ENCODE measurements at places on chromosomes 13 and 19.

GRCh38 chr13:44116562-44117332 is 237.0 kb downstream of the LACC1 start:
- DNase-seq: no peak

GRCh38 chr19:53545271-53546065 is 7.5 kb downstream of the ZNF331 start:
- no peak for DNase-seq

DNA sequence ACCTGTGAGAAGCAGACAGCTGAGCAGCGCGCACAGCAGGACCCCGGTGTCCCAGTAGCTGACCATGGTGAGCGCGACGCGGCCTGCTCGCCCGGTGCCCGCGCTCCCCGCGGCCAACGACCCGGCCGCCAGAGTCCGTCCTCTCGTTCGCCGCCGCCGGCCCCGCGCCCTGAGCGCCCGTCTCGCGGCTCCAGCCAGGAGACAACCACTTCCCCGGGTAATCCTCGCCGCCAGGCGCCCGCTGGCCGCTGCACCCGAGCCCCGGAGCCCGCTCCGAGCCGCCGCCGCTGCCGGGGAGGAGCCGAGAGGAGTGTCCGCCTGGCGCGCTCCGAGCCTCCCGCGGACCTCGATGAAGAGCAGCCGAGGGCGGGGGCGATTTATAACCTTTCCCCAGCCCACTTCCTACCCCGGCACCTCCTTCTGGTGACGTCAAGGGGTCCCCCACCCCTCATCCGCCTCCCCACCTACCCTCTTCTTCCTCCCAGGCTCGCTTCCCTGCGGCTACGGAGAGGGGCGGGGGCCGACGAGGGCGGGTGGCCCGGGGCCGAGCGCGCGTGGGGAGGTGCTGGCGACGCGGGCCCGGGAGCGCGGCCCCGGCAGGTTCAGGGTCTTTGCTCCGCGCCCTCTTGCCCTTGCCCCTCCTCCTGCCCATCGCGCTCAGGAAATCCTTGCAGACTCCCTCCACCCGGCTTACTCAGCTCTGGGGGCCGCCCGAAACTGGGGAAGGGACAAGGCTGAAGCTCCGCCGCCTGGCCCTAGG is at the start of gene FLT1:
Gene FLT1, minus strand, starts transcription at position 351 of the 760 bp plus-strand sequence. Its CDS starts 285 bp downstream, at position 66.
- DNase-seq: no peak

DNA sequence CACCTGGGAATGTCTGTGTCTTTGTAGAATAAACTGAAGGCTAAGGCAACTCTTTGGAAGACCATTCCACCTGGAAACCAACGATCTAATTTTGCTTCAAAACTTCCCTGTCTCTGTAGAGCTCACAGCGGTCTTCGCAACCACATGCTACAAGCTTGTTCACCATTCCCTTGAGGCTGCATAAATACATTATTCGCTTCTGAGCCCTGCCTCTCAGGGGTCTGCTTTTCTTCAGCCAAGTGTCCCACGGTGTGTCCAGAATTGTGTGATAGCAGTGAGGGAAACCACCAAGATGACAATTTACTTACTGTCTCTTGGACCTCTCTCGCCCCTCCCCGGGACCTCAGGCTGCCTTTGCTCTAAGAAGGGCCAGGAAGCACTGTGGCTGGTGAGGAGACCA is 51.1 kb downstream of the GPR12 start:
- DNase-seq: no peak

Measured in NCI-H1092 (cell line).